Fibroblast of villous mesenchyme (primary cell): ENCODE measurements at places on chromosomes 2 and 18. TPM values are rescaled to one million over a fixed set of nuclear protein-coding genes. Genes with fewer than 3 reads are reported as not detected.
A peak's percentile ranks its signal among the peaks of the same experiment; 100 is the strongest.

DNA sequence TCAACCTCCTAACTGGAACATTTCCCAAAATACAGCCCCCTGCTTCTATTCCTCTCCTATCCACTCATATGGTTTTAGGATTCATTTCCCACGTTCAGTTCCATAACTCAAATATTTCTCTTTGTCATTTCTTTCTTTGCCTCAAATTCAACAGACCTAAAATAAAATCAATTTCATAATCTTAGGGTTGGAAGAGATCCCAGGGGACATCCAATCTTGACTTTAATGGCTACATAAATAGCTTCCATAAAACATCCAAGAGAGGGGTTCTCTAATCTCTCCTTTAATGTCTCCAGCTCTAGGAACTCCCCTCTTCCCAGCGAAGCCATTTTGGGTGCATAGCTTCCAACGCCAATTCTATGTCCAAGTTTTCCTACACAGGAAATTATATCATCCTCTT is 33.8 kb downstream of the RBKS start:
- DNase-seq, result no peak

GRCh38 chr18:52569492-52569891 is 229.5 kb downstream of the DCC start:
- DNase-seq, result no peak

The MYCN gene
- under 0.01 and 0.32 TPM in 2 replicates for total RNA-seq

DNA sequence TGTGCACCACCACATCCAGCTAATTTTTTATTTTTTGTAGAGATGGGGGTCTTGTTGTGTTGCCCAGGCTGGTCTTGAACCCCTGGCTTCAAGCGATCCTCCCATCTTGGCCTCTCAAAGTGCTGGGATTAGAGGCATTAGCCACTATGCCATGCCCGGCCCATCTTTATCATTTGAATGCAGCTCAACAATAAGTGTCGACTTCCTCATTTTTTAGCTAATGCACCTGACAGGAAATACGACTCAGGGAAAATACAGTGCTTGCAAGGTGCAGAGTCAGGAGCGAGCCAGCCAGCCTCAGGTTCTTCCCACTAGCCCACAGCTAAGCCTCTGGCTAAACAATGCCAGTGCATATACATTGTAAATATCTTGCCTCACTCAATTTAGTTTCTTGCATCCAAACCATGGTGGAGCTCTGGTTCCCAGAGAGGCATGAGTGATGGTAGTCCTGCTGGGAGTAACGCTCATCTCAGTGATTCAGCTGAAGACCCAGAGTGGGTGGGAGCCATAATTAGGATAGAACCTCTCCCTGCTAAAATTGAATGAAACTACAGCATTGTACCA is 135.0 kb downstream of the TGIF1 start:
- no peak for DNase-seq

DNA sequence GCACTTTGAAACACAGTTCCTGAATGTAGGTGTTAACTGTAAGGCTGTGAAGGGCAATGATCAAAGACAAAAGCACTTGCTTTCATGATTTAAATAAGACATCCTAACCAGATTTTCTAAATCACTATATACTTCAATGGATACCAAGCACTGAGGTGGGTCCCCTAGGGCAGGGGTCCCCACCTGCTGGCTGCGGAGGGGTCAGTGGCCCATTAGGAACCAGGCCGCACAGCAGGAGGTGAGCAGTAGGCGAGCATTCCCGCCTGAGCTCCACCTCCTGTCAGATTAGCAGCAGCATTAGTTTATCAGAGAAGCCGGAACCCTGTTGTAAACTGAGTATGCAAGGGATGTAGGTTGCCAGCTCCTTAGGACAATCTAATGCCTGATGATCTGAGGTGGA is 7.1 kb downstream of the NFE2L2 start:
- DNase-seq, result no peak

The NTSR2 gene
- total RNA-seq, result not detected in 2 replicates

The CTLA4 gene
- not detected in 2 replicates for total RNA-seq

The CD8A gene
- total RNA-seq, result not detected in 2 replicates

The HOXD8 gene
- total RNA-seq, result 11.9 and 15.5 TPM in 2 replicates

GRCh38 chr2:13819896-13820295 is 812.6 kb upstream of the LRATD1 start:
- peak; percentile 0 for DNase-seq

GRCh38 chr2:64062840-64063239 is 43.6 kb upstream of the VPS54 start:
- peak; percentile 54 for DNase-seq

GRCh38 chr2:45643095-45643494 is 8.4 kb upstream of the PRKCE start:
- DNase-seq, result peak; percentile 21
